ENCODE measurements at places on chromosomes 5 and 9.

- DNase-seq = no peak
Measured at GRCh38 chr5:172311605-172312004, 28.0 kb upstream of the UBTD2 start.

DNA sequence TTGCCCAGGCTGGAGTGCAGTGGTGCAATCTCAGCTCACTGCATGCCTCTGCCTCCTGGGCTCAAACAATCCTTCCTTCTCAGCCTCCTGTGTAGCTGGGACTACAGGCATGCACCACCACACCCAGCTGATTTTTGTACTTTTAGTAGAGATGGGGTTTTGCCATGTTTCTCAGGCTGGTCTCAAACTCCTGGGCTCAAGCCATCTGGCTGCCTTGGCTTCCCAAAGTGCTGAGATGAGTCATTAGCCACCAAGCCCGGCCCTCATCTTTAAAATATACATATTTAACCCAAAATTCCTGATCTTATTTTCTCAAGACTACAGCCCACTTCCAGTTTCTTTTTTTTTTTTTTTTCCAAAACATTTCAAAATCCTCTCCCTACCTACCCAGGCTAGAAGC lies 31.7 kb upstream of the MINAR2 start:
- no peak for DNase-seq

DNA sequence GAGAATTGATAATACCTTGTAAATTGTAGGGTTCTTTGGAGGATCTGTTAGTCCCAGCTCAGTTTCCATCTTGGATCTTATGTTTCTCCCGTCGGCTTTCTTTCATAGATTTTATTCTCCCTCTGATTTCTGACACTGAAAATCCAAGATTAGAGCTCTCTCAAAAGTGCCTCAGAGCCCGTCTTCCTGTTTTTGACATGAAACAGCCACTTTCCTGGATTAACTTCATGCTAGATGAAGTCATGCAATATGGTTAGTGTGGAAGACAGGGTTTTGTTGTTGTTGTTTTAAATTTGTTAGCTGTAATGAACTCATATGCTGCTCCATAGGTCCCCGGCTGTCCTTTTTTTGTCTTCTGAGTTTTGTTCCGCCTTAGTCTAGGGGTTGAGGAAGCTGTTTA lies 51.6 kb upstream of the ZFR start:
- DNase-seq = no peak

GRCh38 chr5:105573575-105573974 lies 2011.0 kb upstream of the NUDT12 start:
- DNase-seq = no peak

DNA sequence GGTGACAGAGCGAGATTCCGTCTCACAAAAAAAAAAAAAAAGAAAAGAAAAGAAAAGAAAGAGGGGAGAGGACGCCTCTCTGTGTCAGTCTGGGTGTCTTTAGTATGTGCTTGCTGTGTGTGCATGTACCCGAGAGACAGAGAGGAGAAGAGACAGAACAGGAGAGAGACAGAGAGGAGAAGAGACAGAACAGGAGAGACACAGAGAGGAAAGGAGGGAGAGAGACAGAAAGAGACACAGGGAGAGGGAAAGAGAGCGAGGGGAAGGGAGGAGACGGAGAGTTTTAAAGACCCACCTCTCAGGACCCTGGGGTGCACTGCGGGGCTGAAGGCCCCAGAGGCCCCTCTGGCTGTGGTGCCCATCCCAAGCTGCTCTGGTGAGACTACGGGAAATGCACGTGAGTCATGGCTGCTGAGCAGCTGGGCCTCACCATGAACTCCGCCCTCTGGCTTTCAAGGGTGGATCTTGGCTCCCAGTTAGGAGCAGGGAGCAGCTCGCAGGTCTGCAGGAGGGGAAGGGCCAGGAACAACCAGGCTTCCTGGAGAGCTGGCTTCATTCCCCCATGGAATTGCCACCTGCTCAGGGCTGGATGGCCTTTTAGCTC lies 7.9 kb downstream of the SLC6A3 start:
- no peak for DNase-seq

GRCh38 chr5:118249386-118249785 lies 739.0 kb downstream of the DTWD2 start:
- no peak for DNase-seq

- no peak for DNase-seq
Measured at GRCh38 chr5:103849934-103850333, 287.3 kb upstream of the NUDT12 start.

DNA sequence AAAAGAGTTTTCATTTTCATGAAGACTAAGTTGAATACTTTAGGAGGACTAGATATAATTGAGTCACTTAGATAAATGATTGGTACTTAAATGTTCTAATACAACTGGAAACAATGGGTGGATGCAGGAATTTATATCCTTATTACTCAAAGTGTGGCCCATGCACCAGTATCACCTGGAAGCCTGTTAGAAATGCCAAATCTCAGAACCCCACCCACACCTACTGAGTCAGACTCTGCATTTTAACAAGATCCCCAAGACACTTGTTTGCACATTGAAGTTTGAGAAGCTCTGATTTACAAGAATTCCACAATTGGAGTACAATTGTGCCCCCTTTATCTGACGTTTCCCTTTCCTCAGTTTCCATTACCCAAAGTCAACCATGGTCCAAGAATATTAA lies 239.0 kb downstream of the AUH start:
- no peak for DNase-seq

- DNase-seq = no peak
Measured at GRCh38 chr9:29068461-29068860, 1495.2 kb upstream of the C9orf72 start.

GRCh38 chr9:85528142-85528541 lies 213.6 kb downstream of the AGTPBP1 start:
- DNase-seq = no peak

DNA sequence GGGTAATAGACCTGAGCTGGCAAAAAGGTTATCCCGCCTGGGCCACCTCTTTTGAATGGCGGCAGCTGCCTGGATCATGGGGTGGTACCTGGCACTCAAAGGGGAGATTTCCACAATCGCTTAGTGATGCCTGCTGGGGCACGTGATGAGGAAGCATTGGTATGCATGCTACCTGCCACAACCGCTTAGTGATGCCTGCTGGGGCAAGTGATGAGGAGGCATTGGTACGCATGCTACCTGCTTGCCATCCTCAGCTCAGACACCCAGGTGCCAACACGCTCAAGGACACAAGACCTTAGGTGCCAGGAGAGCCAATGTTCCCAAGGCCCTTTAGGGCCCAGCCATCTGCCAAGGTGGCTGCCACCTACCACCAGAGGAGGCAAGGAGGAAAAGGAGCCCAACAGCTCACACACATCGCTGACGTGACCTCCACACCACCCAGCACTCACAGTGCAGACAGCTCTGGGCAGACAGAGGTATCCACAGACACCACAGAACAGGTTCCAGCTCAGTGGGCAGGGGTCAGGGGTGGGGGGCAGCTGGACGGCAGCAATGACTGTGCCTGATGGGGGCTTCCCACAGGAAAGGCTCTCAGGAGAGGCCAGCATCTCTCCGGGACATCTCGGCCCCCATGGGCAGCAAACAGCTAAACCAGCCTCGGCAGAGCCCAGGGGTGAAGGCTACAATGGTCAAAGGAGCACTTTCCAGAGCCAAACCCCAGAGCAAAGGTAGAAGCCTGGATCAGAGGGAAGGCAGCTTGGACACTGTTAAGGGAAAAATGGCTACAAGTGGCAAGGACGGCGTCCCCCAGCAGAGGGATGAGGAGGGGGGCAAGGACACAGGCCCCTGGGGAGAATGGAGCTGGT lies 43.0 kb upstream of the SARDH start:
- no peak for DNase-seq

DNA sequence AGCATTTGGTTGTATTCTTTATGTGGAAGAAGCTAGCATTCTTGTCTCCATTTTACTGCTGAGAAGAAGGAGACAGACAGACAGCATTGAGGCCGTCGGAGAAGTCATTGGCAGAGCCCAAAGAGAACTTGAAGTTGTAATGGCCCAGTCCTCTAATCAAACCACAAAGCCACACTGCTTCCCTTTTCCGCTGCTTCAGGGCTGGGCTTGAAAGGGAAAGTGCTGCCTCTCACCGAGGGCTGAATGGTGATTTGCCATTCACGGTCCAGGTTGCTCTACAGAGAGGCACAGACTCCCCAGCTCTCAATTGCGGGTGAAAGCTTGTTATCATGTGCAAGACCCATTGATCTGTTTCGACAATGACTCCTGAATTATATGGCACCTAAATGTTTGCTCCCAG lies 25.6 kb upstream of the POU4F3 start:
- peak; percentile 53 for DNase-seq

DNA sequence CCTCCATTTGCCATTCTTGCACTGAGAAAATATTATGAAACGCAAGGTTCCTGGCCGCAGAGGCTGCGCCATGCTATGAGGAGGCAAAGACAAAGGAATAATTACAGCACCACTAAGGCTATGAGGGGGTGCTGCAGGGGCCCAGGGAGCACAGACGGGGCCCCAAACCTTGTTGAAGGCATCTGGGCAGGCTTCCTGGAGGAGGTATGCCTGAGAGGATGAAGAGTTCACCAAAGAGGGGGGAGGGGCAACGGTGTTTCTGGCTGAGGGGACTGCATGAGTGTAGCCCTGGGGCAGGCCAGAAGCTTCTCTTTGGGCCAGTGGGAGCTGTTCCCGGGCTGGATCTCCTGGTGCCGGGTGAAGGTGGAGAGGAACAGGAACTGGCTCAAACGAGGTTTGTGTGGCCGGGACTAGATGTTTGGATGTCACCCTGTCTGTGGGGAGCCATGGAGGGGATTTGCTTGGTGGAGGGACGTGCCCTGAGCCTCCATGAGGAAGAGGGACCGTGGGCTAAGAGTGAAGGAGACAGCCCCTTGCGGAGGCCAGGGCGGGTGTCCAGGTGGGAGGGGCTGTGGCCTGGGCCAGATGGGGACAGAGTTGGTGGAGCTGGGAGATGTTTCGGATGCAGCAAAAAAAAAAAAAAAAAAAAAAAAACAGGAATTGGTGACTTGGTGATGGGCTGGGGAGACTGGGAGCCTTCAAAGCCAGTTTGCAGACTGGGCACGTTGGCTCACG lies 28.2 kb downstream of the PTGES start:
- no peak for DNase-seq

DNA sequence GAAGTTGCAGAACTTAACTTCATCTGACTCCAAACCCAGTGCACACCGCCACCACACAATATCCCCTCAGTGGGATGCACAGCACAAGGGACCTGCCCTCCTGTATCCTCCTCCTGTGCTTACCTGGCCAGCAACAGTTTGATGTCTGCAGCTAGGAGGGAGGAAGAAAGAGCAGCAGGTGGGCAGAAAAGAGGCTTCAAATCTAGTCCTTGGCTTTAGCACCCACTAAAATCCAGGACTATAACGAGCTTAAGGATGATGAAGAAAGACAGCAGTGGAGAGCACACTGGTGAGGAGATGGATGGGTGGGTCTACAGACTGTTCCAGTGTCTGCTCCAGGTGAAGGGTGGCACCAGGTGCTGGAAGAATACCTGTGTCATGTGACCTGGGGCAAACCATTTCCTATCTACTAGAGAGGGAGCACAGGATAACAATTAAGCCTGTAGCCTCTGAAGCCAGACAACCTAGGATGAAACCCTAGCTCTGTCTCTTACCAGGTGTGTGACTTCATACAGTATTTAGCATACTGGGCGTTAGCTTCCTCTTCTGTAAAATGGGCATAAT lies 100.0 kb downstream of the SH3TC2 start:
- DNase-seq = no peak

GRCh38 chr5:37717613-37718431 lies 122.0 kb downstream of the GDNF start:
- DNase-seq = no peak

- peak; percentile 82 for DNase-seq
Measured at GRCh38 chr9:99445371-99445891, 223.3 kb downstream of the SEC61B start.

DNA sequence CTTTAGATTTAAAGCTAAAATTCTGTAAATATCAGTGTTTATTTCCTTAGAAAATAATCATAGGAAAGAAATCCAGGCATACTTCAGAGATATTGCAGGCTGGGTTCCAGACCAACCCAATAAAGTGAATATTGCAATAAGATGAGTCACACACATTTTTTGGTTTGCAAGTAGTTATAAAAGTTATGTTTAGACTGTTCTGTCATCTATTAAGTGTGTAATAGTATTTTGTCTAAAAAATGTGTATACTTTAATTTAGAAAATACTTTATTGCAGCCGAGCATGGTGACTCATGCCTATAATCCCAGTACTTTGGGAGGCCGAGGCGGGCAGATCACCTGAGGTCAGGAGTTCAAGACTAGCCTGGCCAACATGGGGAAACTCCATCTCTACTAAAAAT lies 6.9 kb upstream of the RIC1 start:
- no peak for DNase-seq

DNA sequence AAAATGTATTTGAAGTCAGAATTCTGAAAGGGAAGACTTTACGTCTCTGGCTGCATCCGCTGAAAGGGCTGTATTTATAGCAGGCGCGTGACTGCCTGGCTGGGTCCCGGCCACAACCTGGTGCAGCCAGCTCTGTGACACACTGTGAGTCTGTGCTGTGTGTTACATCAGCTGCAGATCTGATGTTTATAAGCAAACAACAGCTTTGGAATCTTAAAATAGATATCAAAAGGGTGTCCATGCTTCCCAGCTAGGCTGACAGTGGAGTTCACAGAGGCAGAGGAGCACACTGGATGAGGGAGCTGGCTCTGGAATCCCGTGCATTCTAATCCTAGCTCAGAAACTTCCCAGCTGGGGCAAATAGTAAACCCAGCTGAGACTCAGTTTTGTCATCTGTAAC lies 433.4 kb upstream of the BRINP1 start:
- no peak for DNase-seq

GRCh38 chr5:159174511-159175168 lies 34.7 kb downstream of the RNF145 start:
- no peak for DNase-seq

- DNase-seq = no peak
Measured at GRCh38 chr5:93120051-93120450, 461.0 kb downstream of the NR2F1-AS1 start.

DNA sequence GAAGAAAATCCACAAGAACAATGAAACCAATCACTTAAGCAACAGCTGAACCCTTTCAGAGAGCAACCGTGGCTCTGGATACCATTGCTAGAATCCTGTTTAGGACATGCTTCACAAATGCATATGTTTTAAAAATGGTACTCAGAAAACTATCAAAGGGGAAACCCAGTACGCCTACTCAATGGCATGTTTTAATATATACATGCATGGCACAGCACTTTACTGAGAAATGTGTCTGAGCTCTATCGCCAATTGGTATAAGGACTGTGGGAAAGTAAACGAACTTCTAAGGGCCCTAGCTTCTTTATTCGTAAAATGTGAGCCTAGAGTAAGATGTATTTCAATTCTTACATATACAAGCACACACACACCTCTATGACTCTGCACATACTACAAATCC lies 72.3 kb downstream of the PTBP3 start:
- no peak for DNase-seq

DNA sequence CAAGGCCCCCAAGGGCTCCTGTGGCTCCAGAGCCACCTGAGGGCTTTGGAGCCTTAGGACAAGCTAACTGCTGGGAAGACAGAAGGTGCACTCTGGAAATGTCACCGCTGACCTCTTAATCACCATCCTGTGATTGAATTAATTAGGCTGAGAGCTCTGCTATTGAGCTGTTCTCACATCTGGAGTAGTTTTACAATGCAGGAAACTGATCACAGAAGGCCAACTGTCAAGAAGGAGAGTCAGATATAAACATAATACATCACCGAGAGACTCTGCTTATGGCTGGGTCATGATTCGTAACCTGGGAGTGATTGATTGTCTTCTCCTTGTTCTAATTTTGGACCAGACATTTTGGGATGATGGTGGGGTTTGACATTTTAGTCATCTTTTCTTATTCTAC lies 226.1 kb downstream of the SLIT3 start:
- no peak for DNase-seq
